ENCODE measurements at places on chromosomes 7 and 10. TPM values are rescaled to one million over a fixed set of nuclear protein-coding genes. Genes with fewer than 3 reads are reported as not detected.

- peak; percentile 31 for DNase-seq
These were observed 40.0 kb upstream of the TM9SF3 start for GRCh38 chr10:96626795-96627194.

- no peak for DNase-seq
These were observed 8.3 kb upstream of the LOXL4 start for GRCh38 chr10:98276311-98276710.

GRCh38 chr10:84562592-84562991, 234.2 kb downstream of the CCSER2 start:
- DNase-seq, result no peak

- no peak for DNase-seq
These were observed 209.0 kb upstream of the FZD1 start for GRCh38 chr7:91055219-91055618.

GRCh38 chr10:94402204-94402842, at the start of gene TBC1D12:
TSS of gene TBC1D12 (plus strand) at chr10:94402541. CDS start at chr10:94402614, 73 bp downstream.
- DNase-seq, result peak; percentile 97

DNA sequence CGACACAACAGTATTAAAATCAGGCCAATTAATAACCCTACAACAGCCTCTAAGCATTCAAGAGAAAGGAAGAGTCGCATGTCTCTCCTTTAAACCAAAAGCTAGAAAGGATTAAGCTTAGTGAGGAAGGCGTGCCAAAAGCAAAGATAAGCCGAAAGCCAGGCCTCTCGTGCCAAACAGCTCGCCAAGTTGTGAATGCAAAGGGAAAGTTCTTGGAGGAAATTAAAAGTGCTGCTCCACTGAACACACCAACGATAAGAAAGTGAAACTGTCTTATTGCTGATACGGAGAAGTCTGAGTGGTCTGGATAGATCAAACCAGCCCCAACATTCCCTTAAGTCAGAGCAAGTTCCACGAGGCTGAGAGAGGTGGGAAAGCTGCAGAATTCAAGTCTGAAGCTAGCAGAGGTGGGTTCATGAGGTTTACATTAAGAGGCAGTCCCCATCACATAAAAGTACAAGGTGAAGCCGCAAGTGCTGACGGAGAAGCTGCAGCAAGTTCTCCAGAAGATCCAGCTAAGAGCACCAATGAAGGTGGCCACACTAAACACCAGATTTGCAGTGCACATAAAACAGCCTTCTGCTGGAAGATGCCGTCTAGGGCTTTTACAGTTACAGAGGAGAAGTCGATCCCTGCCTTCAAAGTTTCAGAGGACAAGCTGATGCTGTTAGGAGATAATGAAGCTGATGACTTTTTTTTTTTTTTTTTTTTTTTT, 194.8 kb downstream of the MAD1L1 start:
- DNase-seq, result no peak

DNA sequence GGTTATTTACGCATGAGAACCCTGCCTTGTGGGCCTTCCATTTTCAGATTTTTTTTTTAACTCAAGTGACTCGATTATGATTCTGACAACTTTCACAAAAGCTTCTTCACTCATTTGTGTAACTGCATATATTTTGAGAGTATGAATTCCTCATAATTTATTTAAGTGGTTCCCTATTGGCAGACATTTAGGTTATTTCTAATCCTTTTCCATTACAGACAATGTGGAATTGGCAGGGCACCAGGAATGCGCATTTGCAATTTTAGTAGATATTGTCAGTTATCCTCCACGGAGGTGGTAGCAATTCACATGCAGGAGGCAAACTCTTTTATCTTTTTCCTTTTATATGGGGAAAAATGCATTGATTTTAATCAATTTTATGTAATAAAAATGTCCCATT, 2.5 kb downstream of the TMEM176B start:
- DNase-seq, result no peak

- no peak for DNase-seq
These were observed 38.3 kb upstream of the RNF32 start for GRCh38 chr7:156602283-156602682.

DNA sequence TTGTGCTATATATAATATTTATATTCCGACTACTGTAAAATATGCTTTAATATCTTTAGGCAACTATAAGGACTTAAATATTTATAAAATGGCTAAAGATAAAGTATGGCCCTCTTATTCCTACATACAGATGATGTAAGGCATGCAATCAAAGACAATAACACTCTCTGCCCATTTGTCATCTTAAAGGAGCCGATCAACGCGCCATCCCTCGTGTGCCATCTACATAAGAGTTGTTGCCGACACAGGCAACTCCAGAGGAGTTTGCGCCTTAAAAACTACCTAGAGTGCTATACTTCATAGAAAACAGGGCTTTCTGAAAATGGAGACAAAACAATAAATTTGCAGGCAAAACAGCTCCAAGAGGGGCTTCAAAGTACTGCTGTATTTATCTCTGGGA, 709.0 kb downstream of the KCNMA1 start:
- no peak for DNase-seq

- DNase-seq, result no peak
These were observed 56.9 kb upstream of the FAM133B start for GRCh38 chr7:92647011-92647625.

- DNase-seq, result no peak
These were observed 1019.0 kb downstream of the XPNPEP1 start for GRCh38 chr10:108904163-108904838.

- DNase-seq, result no peak
These were observed 585.8 kb downstream of the GATA3 start for GRCh38 chr10:8640301-8640700.

DNA sequence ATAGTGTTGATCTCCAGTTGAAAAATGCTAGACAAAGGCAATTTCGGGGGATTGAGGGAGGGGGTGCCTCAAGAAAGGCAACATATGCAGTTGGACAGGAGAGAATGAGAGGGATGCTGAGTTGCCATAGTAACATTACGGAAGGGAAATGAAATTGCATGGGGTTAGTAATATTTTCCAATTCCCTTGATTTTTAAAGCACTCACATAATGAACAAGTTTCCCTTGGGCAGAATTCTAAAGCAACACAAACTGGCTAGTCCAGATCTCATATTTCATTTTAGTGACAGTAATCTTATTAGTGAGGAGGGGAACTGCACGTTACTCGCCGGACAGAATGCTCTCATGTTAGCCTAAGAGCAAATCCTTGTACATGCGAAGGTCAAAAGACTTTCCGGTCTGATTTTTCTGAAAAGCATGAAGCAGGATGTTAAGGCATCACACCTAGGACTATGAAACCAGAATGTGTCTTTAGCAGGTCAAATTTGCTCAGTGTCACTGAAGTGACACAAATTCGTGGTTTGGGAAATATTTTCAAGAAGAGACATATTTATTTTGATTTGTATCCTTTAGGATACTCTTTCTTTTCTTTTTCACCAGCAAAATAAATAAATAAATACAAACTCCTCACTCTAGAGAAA, 165.5 kb downstream of the ANK3 start:
- DNase-seq, result no peak

DNA sequence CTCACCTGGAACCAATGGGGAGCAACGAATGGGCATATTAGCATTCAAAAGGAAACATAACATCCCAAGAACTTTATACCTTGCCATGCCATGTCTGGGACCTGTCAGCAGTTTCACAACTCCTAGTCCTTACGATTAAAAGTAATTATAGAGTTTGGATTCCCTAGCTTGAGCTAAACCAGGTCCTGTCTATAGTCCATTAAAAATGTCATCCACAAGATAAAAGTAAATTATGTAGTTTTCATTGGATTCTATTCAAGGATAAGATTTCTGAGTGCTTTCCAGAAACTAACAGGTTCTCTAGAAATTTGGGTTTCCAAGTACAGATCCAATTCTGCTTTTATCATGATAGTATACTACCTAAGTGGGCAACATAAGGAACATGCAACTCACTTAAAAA, 163.6 kb upstream of the PTN start:
- no peak for DNase-seq

GRCh38 chr10:32932225-32932729, 25.8 kb downstream of the ITGB1 start:
- no peak for DNase-seq

DNA sequence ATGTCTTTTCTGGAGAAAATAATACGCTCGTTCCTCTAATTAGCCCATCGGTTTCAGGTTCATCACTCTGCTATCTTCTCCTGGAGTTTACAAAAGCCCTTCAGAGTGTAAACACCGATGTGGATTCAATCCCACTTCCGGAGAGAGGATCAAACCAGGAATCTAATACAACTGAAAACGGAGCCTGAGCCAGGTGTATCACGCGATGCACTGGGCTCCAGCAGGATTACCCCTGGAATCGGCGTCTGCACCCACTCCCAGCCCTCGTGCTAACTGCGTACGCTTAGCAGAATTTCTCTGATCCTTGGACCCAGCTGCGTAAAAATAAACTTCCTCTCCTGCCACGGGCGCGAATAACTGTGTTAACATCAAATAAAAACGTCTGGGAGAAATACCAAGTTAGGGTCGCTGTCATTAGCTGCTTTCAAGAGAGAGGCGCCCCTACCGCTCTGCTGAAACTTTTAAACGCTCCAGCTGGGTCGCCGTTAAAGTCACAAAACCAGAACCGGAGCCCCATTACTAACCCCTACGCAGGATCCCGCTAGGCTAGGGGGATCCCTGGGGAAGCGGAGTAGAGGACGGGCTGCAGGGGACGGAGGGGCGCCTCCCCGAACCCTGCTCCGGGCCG, 502 bp downstream of the ZNF3 start:
- peak; percentile 46 for DNase-seq

GRCh38 chr10:772227-772637, 82.8 kb upstream of the DIP2C start:
- DNase-seq, result no peak

GRCh38 chr10:102444851-102445250, 6.5 kb downstream of the C10orf95 start:
- DNase-seq, result no peak

DNA sequence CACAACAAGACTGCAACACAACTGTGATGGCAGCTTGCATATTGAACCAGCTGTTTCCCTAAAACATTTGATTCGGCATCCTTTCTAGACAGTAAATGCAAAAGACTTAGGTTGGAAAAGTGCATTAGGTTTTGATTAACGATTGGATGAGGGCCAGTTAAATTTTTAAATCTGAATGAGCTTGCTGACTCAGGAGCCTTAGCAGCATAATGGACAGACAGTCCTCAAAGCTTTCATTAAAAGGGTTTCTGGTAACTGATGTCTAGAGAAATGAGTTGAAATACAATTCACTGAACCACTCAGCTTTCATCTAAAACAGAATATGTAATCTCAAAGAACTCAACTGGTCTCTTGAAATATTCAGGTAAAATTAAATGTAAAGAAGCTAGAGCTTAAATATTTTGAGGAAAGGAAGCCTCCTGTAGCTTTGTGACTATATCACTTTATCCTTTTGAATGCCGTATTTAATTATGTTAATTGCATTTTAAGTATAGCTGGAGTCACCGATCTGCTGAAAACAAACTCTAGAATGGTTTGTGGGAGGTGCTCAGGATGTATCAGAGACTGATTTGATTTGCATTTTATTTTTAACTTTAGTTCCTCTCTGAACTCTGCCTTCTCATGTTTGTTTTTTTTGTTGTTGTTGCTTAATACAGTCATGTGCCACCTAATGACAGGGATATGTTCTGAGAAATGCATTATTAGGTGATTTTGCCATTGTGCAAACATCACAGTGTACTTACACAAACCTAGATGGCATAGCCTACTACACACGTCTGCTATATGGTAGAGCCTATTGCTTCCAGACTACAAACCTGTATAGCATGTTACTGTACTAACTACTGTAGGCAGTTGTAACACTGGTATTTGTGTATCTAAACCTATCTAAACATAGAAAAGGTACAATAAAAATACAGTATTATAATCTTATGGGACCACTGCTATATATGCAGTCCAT, 29.2 kb upstream of the ATRNL1 start:
- no peak for DNase-seq

- no peak for DNase-seq
These were observed 64.6 kb downstream of the SLC37A3 start for GRCh38 chr7:140333686-140334085.

DNA sequence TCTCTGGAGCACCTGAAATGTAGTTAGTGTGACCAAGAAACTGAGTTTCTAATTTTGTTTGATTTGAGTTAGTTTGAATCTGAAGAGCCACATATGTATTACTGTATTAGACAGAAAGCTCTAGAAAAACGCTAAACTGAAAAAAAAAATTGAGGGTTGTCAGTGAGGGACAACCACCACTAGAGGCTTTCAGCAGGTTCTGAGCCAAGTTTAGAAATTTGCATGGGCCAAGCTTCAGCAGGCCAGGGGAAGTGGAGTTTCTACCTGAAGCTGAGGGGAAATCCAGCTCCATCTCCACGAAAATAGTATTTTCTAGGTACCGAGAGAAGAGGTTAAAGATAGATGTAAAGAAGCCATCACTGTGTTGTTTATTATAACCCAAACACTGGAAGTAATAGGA, 77.9 kb upstream of the PLXNA4 start:
- no peak for DNase-seq

Gene FANK1
- total RNA-seq, result 4.0 TPM

Gene FBXL13
- 0.48 TPM for total RNA-seq

Gene CDHR1
- not detected for total RNA-seq

Gene LAMB1
- 46.6 TPM for total RNA-seq

Gene ATOH7
- total RNA-seq, result not detected

Gene PRSS2
- 0.79 TPM for total RNA-seq

Data from HT-29 (cell line).